ENCODE measurements at places on chromosomes 4 and X. TPM values are rescaled to one million over a fixed set of nuclear protein-coding genes. Genes with fewer than 3 reads are reported as not detected.

Gene TMEM129
- total RNA-seq: 16.2 TPM

Gene MMRN1
- not detected for total RNA-seq

Gene GPC4
- not detected for total RNA-seq

Gene UGT2B10
- total RNA-seq: not detected

Gene NHSL2
- 0.97 TPM for total RNA-seq

Gene RHOH
- 97.5 TPM for total RNA-seq

Gene DSPP
- not detected for total RNA-seq

Gene OTUD6A
- total RNA-seq: not detected

Gene COL4A6
- not detected for total RNA-seq

Gene TMEM271
- total RNA-seq: not detected

Gene SSX4B
- total RNA-seq: not detected

All from activated CD4-positive, alpha-beta memory T cell treated with anti-CD3 and anti-CD28 coated beads for 36 hours (primary cell).